Stimulated activated CD4-positive, alpha-beta T cell treated with anti-CD3 and anti-CD28 coated beads, Interleukin-1b, Interleukin-23, amount 100 ng/mL, for 1 hour (primary cell): ENCODE measurements at places on chromosomes 1 and 21.

- DNase-seq = no peak
These were observed 109.8 kb downstream of the KCNK2 start for GRCh38 chr1:215192306-215192705.

GRCh38 chr1:153778051-153778823 is 3.0 kb downstream of the SLC27A3 start:
- no peak for DNase-seq

- no peak for DNase-seq
These were observed 86.0 kb downstream of the GALNT2 start for GRCh38 chr1:230152999-230153398.

- DNase-seq = no peak
These were observed 59.5 kb downstream of the AGPAT3 start for GRCh38 chr21:43924421-43925095.

- no peak for DNase-seq
These were observed 29.6 kb upstream of the CCN1 start for GRCh38 chr1:85550784-85551516.

DNA sequence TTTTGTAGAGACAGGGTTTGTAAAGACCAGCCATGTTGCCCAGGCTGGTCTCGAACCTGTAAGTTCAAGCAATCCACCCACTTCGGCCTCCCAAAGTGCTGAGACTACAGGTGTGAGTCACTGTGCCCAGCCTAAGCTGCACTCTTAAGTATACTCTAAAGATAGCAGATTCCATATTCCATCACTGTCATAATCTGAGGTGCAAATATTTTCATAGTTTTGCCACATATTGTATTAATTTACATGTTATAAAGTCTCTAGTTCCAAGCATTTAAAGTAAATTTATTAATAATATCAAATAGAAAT is 121.3 kb downstream of the HFM1 start:
- DNase-seq = no peak
